Purkinje cell (primary cell): ENCODE measurements at places on chromosomes 16 and 17. TPM values are rescaled to one million over a fixed set of nuclear protein-coding genes. Genes with fewer than 3 reads are reported as not detected.

TBC1D3L gene
- polyA plus RNA-seq = not detected in 2 replicates

ASPSCR1 gene
- polyA plus RNA-seq = 1.0 and 6.4 TPM in 2 replicates

RHBDL3 gene
- polyA plus RNA-seq = 0.17 TPM in 1 of 2 replicates, not detected in the other

OMG gene
- polyA plus RNA-seq = 351 and 425 TPM in 2 replicates

HSPB9 gene
- 0.62 TPM in 1 of 2 replicates, not detected in the other for polyA plus RNA-seq

ARL5C gene
- not detected in 2 replicates for polyA plus RNA-seq

LITAFD gene
- polyA plus RNA-seq = not detected in 2 replicates

PMFBP1 gene
- 0.27 and 1.5 TPM in 2 replicates for polyA plus RNA-seq

ZNF469 gene
- not detected in 2 replicates for polyA plus RNA-seq

GPR179 gene
- polyA plus RNA-seq = not detected in 2 replicates

G6PC1 gene
- not detected in 2 replicates for polyA plus RNA-seq

ABI3 gene
- polyA plus RNA-seq = not detected in 2 replicates

DDX42 gene
- 26.0 and 30.9 TPM in 2 replicates for polyA plus RNA-seq

ABCA6 gene
- polyA plus RNA-seq = 3.8 and 7.5 TPM in 2 replicates

XAF1 gene
- polyA plus RNA-seq = not detected in 2 replicates

RSAD1 gene
- 11.6 and 12.8 TPM in 2 replicates for polyA plus RNA-seq

TMED6 gene
- not detected in 2 replicates for polyA plus RNA-seq

DNAI2 gene
- polyA plus RNA-seq = not detected in 2 replicates

CACNG1 gene
- not detected in 2 replicates for polyA plus RNA-seq

EPX gene
- not detected in 2 replicates for polyA plus RNA-seq

DNAH3 gene
- not detected in 2 replicates for polyA plus RNA-seq

GINS2 gene
- 0.67 TPM in 1 of 2 replicates, not detected in the other for polyA plus RNA-seq

TAC4 gene
- polyA plus RNA-seq = not detected in 2 replicates

KRT33A gene
- polyA plus RNA-seq = not detected in 2 replicates

C17orf113 gene
- 0.91 and 2.4 TPM in 2 replicates for polyA plus RNA-seq

GLIS2 gene
- 0.08 TPM in 1 of 2 replicates, not detected in the other for polyA plus RNA-seq
